Naive thymus-derived CD8-positive, alpha-beta T cell (primary cell): ENCODE measurements at places on chromosomes 5 and 9. TPM values are rescaled to one million over a fixed set of nuclear protein-coding genes. Genes with fewer than 3 reads are reported as not detected.

- H3K4me3 ChIP-seq = no peak overlapping the region
- no peaks in the 10 kb centered on the region for H3K4me1 ChIP-seq
- H3K27ac ChIP-seq = no peak overlapping the region
- no peaks in the 10 kb centered on the region for H3K36me3 ChIP-seq
- DNase-seq = no peak
- peaks cover 8% of the 10 kb centered on the region for H3K27me3 ChIP-seq
These were observed 241.4 kb upstream of the IL12B start for GRCh38 chr5:159571501-159572244.

The C9 gene
- not detected for total RNA-seq

DNA sequence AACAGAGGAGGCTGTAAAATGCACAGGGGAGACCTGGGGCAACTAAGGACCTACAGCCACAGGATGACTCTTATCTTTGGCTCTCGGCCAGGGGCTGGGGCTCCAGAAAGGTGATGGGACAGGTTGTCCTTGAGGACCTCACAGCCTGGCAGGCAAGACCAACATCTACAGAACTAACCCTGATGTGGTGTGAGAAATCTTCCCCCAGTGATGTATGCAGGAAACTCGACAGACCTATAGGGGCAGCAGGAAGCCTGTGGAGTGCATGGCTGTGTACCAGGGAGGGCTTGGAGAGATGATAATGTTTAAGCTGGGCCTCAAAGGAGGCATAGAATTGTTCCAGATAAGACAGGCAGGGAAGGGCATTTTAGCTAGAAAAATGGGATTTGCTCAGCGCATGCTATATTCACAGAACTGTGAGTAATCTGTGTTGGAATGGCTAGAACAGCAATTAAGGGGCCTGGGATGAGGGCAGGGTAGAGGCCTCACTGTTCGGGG lies 68.5 kb upstream of the SLC25A51 start:
- no peaks in the 10 kb centered on the region for H3K4me1 ChIP-seq
- H3K27me3 ChIP-seq = no peaks in the 10 kb centered on the region
- no peak for DNase-seq
- no peaks in the 10 kb centered on the region for H3K36me3 ChIP-seq
- H3K27ac ChIP-seq = no peak overlapping the region

GRCh38 chr5:119873611-119874010 lies 244.3 kb downstream of the FAM170A start:
- H3K27ac ChIP-seq = no peak overlapping the region
- H3K4me1 ChIP-seq = no peaks in the 10 kb centered on the region
- H3K4me3 ChIP-seq = no peak overlapping the region
- H3K27me3 ChIP-seq = no peaks in the 10 kb centered on the region
- no peaks in the 10 kb centered on the region for H3K36me3 ChIP-seq

The ANKRD31 gene
- 2.8 TPM for total RNA-seq

- H3K27ac ChIP-seq = no peak overlapping the region
- H3K36me3 ChIP-seq = no peaks in the 10 kb centered on the region
- no peak for DNase-seq
- H3K4me3 ChIP-seq = no peak overlapping the region
These were observed 262.4 kb downstream of the SEMA5A start for GRCh38 chr5:9283473-9283872.

DNA sequence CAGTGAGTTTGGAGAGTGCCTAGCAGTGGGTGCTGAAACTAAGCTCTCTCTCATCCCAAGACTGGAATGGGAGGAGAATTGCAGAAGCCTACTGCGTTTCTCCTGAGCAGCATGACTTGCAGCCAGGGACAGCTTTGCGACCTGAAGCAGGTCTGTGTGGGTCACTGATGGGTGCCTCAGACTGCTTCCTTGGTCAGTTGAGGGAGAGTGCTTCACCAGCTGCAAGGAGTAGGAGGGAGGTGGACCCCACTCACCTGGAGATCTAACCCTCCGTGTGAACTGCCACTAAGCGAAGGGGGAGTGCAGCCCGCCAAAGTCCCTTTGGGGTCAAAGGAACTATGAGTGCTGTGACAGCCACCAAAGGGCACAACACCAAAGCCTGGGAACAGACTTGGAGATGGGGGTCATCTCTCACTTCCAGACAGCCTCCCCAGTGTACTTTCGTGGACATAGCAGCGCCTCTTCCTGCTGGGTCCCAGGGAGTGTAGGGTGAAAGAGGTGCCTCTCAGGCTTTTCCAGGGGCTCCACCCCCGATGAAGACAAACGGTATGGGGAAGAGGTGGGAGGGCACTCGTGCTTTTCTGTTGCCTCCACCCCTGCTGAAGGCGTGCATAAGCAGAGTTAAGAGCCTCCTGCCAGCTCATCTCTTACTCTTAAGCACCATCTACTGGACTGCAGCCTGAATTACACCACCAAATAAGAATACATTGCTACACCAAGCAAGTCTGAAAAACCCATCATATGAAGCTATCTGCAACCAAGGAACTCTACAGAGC lies 34.3 kb upstream of the MACIR start:
- DNase-seq = peak; percentile 17
- H3K4me1 ChIP-seq = peaks cover 2% of the 10 kb centered on the region
- no peak overlapping the region for H3K27ac ChIP-seq
